ENCODE measurements at places on chromosomes 11 and 22.

DNA sequence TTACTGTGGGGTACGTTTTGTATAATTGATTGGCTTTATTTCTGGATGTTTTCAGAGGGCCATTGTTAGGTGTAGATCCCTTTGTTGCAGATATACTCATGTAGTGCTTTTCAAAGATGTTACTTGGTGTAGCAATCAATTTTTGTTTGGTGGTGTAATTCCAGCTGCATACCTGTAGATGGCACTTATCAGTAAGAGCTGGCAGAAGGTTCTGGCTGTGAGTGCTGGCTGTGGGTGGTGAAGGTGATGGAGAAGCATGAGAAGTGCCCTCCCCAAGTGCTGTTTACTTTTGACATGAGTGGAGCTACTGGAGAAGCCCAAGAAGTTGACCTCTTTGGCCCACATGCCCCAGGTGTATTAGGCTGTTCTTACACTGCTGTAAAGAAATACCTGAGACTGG is 1074.9 kb downstream of the FAM181B start:
- DNase-seq: no peak

- DNase-seq: no peak
Measured at GRCh38 chr11:128835741-128836430, 31.2 kb downstream of the KCNJ1 start.

- DNase-seq: no peak
Measured at GRCh38 chr11:35138606-35138942, 397 bp upstream of the CD44 start.

DNA sequence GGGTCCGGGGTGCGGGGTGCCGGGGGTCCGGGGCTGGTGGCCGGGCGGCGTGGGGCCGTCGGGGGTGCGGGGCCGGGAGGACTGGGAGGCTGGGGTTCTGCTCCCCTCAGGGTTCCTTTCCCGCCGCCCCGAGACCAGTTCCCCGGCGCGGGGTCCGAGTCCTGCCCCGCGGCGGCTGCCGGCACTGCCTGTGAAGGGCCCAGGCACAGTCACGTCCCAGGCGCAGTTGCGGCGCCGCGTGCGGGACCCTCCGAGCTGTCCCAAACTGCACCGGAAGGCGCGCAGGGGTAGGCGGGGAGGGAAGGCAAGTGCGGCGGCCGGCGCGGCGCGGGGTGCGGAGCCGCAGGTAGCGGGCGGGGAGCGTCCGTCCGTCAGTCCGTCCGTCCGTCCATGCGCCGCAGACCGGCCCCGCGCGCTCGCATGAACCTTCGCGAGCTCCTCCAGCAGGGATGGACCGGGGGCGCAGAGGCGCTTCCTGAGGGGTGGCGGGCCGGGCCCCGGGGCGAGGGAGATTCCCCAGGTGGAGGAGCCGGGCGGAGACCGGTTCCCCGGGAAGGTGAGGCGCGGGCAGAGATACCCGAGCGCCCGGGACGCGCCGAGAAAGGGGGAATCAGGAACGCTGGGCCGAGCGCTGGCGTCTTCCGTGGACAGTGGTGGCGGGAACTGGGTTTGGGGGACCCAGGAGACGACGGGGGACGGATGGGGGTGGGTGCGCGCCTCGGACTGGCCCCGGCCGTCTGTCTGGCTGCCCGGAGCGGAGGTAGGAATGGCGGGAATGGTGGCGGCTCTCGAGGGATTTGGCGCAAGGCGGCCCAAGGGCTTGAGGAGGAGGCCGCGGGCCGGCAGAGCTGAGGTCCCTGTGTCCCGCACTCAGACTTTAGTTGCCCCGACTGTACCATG is 3.1 kb upstream of the ADORA2A start:
- no peak for DNase-seq

GRCh38 chr11:91133361-91133760 is 910.5 kb upstream of the CHORDC1 start:
- DNase-seq: no peak

DNA sequence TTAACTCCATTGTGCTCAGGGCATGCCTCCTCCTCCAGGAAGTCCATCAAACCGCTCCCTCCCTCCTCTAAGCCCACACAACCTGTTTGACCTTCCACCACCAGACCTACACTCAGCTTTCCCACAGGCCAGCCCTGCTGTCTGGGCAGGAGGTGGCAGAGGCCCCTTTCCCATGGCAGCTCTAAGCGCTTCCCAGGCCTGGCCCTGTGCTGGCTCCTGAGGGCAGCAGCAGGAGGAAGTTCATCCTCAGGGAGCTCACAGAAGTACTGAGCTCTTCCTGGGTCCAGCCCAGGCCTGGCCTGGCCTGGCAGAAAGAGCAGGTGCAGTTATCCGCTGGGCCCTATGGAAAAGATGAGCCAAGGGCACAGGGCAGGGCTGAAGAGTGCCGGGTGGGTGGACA is 31.4 kb downstream of the ARAP1 start:
- no peak for DNase-seq

DNA sequence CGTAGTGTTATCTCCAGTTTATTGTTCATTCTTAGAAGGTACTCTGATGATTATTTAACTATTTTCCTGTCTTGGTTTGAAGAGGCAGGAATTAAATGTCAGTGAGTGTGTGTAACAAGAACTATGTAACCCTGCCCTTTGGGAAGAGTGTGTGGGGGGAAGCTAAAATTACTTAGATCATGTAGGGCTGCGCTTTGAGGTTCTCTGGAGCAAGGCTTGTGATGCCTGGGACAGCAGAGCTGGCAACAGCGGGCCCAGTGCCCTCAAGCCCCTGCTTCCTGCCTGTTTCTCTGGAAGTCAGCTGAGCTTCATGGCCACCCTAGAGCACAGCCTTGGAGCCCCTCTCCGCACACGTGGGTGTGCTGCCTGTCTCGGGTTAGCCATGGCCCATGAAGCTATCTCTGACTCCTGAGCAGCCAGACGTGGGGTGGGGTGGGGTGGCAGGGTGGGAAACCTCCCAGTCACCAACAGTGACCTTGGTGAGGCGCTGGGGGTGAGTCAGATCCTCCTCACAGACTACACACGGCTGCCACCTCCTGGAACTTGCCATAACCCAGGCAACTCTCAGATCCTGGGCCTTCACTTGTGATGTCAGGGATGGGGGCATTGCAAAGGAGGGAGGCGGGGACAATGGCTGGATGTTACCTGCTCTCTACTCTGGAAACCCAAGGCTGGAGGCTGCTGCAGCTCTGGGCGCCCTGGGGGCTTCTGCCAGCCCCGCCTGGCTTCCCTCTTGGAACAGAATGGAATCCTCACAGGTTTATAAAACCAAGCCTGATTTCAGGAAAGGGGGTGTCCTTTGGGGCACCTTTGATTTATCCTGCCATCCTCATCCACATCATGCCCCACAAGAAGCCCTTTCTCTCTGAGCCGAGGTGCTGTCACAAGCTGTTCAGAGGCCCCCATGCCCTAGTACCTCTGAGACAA is 88.6 kb downstream of the SNX19 start:
- no peak for DNase-seq

GRCh38 chr11:28346209-28346608 is 238.0 kb downstream of the METTL15 start:
- DNase-seq: no peak

DNA sequence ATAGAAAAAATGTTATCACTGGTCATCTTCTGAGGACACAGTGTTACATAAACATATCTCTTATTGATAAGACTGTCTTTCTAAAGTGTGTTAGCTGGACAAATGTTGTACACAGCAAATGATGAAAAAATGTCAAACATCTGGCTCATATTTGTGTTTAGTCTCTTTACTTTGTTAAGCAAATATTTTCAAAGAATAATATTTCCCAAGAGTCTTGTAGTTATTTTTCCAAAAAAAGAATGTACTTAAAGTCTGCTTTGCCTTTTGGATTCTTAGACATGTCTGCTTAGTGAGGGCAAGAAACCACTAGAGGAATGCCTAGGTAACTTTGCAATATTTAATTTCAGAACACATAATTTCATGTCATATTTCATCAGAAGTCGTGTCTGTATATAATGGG is 23.9 kb upstream of the CCDC179 start:
- no peak for DNase-seq

DNA sequence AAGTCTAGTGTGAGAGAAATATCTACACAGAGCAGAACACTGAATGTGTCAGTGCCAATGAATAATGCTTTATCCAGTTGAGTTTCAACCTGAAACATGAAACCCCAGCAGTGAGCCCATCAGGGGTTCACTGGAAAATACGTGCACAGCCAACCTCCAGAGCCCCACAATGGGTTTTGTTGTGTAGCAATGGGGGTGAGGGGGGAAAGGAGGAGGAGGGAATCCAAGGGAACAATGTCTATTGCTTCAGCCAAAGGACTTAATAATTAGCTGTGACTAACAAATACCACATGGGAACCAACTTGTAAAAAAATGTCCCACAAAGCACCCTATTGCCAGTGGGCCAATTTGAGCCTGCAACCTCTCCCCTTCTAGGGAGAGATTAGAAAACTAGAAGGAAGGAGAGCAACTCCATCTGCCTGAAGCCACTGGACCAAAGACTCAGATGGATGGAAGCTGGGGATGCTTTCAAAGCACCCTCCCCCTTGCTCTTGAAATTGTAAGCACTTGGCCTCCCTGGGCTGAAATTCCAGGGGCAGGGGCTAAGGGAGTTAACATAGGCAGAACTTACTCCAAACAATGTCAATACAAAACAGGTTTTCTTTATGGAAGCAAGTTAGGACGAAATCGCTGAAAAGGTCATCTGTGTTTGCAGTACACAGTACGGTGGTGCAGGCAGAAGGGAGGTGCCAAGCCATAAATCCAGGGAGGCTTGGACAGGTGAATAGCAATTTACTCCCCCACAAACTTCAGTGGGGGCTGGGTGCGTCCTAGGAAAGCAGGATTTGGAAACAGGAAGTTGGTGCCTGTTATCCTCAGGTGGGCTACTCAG is 99.8 kb downstream of the ARL14EP start:
- no peak for DNase-seq

DNA sequence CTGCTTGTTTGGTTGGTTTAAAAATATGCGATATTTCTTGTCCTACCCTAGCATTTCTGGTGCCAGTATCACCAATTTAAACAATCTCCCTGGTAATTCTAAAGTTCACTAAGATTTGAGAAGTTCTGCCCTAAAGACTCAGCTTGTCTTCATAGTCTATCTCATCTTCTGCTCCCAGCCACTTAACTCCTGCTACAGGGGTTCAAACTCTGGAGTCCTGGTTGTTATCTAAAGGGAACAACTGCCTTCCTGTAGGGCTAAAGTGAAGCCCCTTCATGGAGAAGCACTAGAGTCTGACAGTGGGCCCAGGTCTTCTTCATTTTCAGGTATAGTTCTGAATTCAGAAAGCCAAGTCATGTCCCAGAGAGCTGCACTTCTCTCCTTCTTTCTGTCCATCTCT is 73.2 kb downstream of the CTNND1 start:
- no peak for DNase-seq

DNA sequence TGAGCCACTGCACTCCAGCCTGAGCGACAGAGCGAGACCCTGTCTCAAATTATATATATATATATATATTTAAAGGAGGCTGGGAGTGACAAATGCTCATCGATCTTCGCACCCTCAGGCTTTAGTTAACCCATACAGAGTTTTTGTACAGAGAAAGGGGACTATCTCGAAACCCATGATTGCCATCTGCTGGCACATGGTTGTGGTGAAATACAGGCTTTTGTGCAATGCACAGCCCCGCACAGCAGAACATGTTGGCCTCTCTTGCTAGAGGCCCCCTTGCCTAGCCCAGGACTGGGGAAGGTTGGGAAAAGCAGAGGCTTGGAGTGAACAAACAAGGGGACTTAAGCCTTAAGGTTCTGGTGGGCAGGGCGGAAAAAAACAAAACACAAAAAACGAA is 3.6 kb downstream of the MYBPC3 start:
- no peak for DNase-seq

DNA sequence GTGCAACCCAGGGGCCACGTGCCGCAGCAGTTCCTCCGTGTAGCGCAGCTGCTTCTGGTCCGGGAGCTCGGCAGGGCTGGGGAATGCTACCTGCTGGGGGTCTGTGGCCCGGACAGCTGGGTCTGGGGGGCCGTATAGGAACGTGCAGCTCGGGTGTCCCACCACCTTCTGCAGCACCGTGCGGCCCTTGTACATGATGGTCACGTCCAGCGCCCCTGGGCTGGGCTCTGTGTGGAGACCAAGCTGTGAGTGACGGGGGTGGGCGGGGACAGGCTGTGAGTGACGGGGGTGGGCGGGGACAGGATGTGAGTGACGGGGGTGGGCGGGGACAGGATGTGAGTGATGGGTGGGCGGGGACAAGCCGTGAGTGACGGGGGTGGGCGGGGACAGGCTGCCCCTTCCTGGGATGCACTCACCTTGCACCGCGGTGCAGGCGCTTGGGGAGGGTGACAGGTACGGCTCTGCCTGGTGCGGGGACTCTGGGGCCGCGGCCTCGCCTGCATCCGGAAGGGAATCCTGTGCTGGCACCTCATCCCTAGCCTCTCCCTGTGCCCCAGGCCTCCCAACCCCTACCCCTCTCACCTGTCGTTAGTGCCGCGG is 2.3 kb downstream of the IRF7 start:
- DNase-seq: peak; percentile 83

DNA sequence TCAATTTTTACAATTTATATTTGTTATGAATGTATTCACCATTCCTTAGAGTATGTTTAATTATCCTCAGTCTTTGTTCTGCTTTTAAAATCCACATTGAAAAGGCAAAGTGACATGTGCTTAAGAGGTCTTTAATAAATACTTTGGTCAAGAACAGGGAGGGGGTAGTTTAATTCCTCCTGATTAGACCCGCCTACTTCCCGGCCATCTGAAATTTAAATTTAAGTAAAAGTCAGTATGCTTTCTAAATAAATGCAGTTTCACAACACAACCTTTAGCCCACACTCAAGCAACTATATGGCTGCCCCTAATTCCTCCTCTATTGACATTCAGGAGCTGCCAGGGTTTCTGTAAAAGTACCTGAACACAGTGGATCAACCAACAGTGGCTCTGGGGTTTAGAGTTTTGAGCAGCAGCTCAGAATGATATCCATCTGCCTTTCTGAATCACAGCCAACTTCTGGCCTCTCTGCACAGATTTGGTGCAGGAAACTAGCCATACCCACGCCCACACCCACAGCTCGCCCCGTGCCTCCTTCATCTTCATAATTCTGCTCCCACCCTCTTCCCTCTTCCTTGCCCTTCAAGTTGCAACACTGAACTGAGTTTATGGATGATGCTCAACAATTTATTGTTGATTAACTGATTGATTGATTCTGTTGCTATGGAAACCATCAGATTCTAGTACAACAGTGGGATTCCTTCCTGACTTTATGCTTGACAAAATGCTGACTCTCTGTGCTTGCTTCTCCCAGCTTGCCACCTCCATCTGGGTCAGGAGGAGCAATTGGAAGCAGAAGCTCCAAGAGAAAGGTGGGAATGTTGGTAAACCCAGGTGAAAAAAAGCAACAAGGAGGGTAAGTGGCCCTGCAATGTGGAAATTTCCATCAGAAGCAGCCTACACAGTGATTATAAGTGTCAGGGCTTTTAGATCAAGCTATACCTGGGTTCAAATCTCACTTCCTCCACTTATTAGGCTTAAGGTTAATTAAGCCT is 70.8 kb downstream of the PANX1 start:
- no peak for DNase-seq
